ENCODE measurements at places on chromosomes 12 and 14.

GRCh38 chr12:46521145-46521544 is 148.6 kb upstream of the SLC38A2 start:
- H3K4me1 ChIP-seq = peaks cover 11% of the 10 kb centered on the region
- no peaks in the 10 kb centered on the region for H3K36me3 ChIP-seq
- no peaks in the 10 kb centered on the region for H3K27me3 ChIP-seq
- H3K4me3 ChIP-seq = no peak overlapping the region
- H3K27ac ChIP-seq = no peak overlapping the region
- DNase-seq = no peak

- H3K4me1 ChIP-seq = peaks cover 16% of the 10 kb centered on the region
- H3K27ac ChIP-seq = no peak overlapping the region
Measured at GRCh38 chr14:104220215-104221070, 82.1 kb downstream of the KIF26A start.

DNA sequence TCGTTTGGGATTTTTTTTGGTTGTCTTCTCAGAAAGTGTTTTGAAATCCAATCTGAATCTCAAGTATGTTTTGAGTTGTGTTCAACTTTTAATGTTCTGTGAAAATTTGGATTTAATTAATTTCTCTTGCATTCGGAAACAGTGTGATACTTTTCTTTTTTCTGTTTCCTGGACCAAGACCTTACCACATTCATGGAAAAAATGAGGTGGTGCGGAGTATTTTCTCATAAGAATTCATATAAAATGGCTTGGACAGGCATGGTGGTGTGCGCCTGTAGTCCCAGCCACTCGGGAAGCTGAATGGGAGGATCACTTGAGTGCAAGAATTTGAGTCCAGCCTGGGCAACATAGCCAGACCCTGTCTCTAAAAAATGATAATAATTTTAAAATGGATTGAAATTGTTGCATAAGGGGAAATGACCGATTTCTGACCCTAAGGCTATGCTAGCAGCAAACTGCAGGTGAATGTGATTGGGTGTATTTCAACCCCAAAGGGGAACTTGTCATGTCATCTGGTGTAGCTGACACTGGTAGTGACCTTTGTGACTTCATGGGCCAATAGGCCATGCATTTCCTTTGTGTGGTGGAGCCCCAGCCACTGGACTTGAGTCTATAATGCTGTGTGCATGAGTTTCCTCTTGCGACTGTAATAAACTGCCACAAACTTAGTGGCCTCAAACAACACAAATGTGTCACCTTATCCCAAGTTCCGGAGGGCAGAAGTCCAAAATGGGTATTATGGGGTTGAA is 123.5 kb upstream of the RFLNA start:
- H3K4me3 ChIP-seq = no peak overlapping the region
- no peak for DNase-seq
- no peaks in the 10 kb centered on the region for H3K27me3 ChIP-seq
- no peak overlapping the region for H3K27ac ChIP-seq
- H3K36me3 ChIP-seq = no peaks in the 10 kb centered on the region

GRCh38 chr12:46386360-46386867 is 13.8 kb upstream of the SLC38A2 start:
- peaks cover 32% of the 10 kb centered on the region for H3K4me1 ChIP-seq
- no peaks in the 10 kb centered on the region for H3K36me3 ChIP-seq
- H3K27ac ChIP-seq = no peak overlapping the region
- peak overlapping the region; percentile 53 for H3K4me3 ChIP-seq

GRCh38 chr14:31194095-31194494 is 13.5 kb downstream of the HECTD1 start:
- H3K36me3 ChIP-seq = peaks cover 11% of the 10 kb centered on the region
- no peak for DNase-seq
- H3K27ac ChIP-seq = no peak overlapping the region

GRCh38 chr12:52534482-52534881 is 14.3 kb upstream of the KRT5 start:
- peak; percentile 8 for DNase-seq
- no peaks in the 10 kb centered on the region for H3K4me1 ChIP-seq
- H3K27ac ChIP-seq = no peak overlapping the region
- no peak overlapping the region for H3K4me3 ChIP-seq
- H3K27me3 ChIP-seq = no peaks in the 10 kb centered on the region

GRCh38 chr14:47269756-47270492 is 405.5 kb downstream of the MDGA2 start:
- no peaks in the 10 kb centered on the region for H3K36me3 ChIP-seq
- no peaks in the 10 kb centered on the region for H3K4me1 ChIP-seq
- DNase-seq = no peak
- H3K27ac ChIP-seq = no peak overlapping the region
